ENCODE measurements at places on chromosomes 1 and 21.

DNA sequence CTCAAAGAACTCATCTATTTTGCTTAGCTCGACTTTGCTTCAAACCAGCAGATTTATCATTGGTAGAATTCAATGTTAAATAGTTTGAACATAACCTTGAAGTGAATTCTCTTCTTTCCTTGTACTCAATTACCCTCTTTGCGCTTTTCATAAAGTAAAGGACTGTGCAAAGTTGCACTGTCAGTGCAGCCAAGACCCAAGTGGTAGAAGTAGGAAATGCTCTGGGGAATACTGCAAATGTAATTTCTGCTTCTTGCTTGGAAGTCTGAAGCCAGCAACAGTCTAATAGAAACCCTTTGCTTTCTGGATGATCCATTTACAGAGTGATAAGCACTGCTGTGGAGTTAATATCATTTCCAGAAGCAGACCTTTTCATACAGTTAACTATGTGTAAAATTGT is 936.7 kb upstream of the TMPRSS15 start:
- no peak for DNase-seq

GRCh38 chr1:201568859-201569294 is 29.9 kb downstream of the NAV1 start:
- DNase-seq, result no peak

GRCh38 chr21:29454179-29454578 is 155.5 kb downstream of the BACH1 start:
- DNase-seq, result no peak

- no peak for DNase-seq
These were observed 21.4 kb downstream of the GNB1 start for GRCh38 chr1:1869469-1869868.

DNA sequence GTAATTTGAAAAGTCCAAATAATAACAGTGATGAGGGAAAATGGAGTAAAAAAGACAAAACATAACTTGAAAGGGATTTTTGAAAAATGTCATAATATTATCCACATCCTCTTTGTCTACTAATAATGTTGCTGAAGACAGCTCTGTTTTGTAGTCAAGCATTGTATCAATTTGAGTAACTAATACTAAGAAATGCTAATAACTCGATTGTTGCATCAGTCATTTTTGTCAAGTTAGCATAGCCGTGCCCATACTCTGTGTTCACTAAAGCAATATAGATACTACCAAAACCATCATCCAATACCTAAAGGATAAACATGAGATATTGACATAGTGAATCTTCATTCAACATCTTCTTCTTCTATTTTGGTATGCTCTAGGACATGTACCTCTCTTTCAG is 17.3 kb downstream of the PDC start:
- no peak for DNase-seq

- no peak for DNase-seq
These were observed 43.0 kb downstream of the JAK1 start for GRCh38 chr1:64923294-64923718.

GRCh38 chr21:45103971-45104520 is 29.7 kb downstream of the ADARB1 start:
- no peak for DNase-seq

- DNase-seq, result no peak
These were observed 18.0 kb upstream of the SLC2A7 start for GRCh38 chr1:9044236-9044635.

DNA sequence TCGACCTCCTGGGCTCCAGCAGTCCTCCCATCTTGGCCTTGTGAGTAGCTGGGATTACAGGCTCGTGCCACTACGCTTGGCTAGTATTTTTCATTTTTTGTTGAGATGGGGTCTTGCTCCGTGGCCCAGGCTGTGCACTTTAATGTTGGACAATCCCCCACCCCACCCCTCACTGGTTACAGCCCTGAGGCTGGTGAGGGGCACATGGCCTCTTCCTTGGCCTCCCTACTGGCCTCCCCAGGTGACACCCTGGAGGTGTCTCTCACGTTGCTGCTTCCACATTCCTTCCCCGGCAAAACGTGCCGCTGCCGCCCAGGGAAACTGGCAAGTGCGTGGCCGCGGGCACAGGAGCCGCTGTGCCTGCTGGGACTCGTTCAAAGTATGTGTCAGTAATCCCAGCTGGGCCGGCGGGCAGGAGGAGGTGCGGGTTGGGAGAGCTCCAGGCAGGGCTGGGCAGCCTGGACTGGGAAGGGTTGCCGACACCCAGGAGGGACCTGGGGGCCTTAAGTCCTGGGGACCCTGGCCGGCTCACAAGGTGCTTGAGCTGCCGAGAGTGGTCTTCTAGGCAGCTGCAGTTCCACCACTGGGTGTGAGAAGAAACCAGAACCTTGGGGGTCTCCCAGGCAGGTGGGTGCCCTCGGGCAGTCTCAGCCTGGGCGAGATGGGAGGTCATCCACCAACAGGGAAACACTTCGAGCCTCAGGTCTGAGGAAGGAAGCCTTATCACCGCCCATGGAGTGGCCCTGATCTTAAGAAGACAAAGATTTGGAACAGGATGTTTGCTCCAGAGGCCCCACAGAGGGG is 6.5 kb downstream of the WNT3A start:
- no peak for DNase-seq

- no peak for DNase-seq
These were observed 7.3 kb downstream of the SLC44A3 start for GRCh38 chr1:94827434-94827833.

All from activated CD4-positive, alpha-beta T cell treated with anti-CD3 and anti-CD28 coated beads, Interleukin-2, amount 50 U/mL, for 1 hour (primary cell).